ENCODE measurements at places on chromosomes 12 and 14.

DNA sequence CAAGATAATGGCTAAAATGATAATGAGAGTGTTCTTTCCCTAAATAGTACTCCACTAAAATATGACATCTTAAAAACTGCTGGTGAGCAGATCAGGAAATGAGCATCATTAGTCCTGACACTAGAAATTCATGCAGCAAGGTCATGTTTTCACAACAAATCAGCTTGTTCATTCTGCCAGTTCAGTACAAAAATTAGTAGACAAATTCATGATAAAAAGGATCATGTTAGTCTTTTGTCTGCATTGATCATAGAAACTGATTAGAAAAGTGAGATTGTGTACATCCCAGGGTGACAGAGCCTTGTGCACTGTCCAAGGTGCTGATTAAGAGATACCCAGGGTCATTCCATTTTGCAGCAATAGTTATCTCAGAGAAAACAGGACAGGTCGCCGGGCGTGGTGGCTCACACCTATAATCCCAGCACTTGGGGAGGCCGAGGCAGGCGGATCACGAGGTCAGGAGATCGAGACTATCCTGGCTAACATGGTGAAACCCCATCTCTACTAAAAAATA lies 163.6 kb downstream of the RIMBP2 start:
- peak; percentile 8 for DNase-seq

DNA sequence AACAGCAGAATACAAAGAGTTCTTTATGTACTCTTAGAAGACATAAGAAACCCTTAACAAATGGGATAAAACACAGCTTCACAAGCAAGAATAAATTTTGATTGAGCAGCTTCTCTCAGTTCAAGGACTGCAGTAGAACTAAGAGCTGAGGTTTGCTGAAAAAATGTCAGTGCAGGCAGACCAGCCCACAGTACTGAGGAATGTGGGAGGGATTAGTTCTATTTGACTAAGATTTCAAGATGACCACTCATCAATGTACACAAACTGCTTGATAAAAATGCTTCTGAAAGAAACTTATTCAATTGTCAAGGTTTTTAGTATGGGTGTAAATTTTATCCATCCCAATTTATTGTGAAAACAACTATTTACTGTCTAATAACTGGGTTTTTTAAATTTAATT lies 138.4 kb downstream of the SEC23A start:
- DNase-seq = no peak

- DNase-seq = no peak
Measured at GRCh38 chr12:54439096-54439495, 20.0 kb upstream of the ITGA5 start.

- DNase-seq = peak; percentile 88
Measured at GRCh38 chr12:30806989-30807694, 52.4 kb upstream of the CAPRIN2 start.

DNA sequence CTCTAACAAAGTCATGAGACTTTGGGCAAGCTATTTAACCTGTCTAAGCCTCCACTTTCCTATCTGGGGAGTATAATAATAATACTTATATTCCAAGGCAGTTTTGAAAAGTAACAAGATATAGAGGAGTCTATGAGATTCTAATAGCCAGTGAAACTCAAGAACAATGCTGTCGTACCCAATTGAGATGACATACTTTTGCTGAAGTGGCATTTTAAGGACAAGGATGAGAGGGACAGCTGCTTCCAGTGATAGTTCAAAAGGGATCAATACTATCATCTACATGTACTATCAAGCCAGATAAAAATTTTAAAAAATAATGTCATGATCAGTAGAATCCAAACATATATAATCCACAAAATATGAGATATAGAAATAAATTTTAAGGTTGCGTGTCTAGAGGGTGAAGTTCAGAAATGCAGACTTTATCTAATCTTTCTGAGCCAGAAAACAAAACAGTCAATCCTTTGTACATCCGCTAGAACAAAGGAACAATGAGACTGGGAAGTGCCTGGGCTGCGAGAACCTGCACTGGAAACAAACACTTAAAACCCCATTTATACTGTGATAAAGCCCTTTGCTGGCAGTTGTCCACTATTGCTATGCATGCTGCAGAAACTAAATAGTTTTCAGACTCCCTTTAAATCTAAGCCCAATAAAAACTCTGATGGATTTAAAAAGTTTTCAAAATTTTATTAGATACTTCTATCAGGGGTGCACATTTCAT lies 38.6 kb downstream of the PTPRB start:
- DNase-seq = no peak

GRCh38 chr14:61477712-61478462 lies 156.5 kb downstream of the PRKCH start:
- DNase-seq = no peak

DNA sequence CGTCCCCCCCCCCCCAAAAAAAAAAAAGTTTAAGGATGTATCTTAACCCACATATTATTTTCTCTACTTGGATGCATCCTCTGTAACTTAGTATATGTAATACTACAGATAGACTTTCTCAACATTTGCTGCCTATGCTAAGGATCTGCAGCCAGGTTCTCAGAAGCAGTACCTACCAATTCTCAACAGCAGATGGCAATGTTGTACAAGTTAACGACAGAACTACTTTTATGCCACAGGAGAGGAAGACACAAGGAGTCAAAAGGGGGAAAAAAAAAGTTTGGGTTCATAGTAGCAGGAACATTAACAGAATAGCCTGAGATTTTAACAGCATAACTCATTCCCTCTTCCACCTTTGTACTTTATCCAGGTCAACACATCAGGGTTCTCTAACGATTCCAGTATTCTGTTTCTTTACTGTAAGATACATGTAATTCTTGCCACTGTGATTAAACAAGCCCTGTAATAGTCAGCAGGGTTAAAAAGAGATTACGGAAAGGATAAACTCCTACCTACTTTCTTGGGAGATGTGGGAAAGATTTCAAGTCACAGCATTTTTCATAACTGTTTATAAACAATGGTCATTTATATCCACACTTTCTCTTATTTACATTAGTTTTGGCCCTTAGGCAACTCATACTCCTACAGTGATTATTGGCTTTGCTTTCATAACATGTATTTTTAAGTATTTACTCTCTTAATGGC lies 5.7 kb upstream of the NEK9 start:
- DNase-seq = peak; percentile 87

DNA sequence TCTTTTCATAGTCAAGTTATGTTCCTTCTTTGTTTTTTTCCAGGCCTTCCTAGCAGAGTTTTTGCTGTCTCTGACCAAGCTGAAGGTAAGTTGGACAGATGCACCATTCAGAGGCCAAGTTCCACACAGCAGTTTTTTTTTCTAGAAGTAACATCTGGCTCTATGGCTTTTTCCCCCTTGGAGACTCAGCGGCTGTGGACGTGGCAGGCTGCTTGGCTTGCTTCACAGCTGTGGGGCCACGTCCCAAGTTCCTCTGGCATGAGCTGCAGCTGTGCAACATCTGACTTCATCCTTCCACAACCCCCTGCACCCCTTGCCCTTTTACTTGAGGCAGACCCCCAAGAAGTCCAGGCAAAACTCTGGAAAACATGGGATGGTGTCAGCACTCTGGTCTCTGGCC lies 24.2 kb upstream of the RHOJ start:
- DNase-seq = no peak

GRCh38 chr12:95674631-95675030 lies 115.9 kb downstream of the NTN4 start:
- no peak for DNase-seq

- no peak for DNase-seq
Measured at GRCh38 chr12:114368685-114369452, 37.1 kb downstream of the TBX5 start.

DNA sequence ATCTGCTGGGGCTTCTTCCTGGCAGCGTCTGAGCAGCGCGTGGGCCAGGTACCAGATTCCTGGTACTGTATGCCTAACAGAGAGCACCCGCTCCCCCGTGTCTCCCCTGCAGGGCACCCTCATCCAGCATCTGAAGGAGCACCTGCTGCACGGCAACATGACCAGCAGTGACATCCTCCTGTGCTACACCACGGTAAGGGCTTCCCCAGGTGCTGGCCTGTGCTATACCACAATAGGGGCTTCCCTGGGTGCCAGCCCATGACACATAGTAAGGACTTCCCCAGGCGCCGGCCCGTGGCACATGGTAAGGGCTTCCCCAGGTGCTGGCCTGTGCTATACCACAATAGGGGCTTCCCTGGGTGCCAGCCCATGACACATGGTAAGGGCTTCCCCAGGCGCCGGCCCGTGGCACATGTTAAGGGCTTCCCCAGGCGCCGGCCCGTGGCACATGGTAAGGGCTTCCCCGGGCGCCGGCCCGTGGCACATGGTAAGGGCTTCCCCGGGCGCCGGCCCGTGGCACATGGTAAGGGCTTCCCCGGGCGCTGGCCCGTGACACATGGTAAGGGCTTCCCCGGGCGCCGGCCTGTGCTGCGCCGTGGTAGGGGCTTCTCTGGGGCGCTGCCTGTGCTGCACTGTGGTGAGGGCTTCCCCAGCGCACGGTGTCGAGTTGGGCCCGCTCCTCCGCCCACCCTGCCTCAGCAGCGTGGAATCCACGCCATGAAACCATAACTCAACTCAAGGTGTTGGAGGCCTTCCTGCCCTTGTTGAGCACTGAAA lies 49.3 kb downstream of the AACS start:
- DNase-seq = no peak

GRCh38 chr14:76371066-76371465 lies 4.9 kb upstream of the ESRRB start:
- DNase-seq = no peak

GRCh38 chr12:130433834-130434233 lies 96.1 kb downstream of the PIWIL1 start:
- no peak for DNase-seq

Data from GM23338 (cell line).